ENCODE measurements at places on chromosomes 1 and 21.

GRCh38 chr1:204417074-204417997, 5.7 kb upstream of the PPP1R15B start:
- no peak for DNase-seq

DNA sequence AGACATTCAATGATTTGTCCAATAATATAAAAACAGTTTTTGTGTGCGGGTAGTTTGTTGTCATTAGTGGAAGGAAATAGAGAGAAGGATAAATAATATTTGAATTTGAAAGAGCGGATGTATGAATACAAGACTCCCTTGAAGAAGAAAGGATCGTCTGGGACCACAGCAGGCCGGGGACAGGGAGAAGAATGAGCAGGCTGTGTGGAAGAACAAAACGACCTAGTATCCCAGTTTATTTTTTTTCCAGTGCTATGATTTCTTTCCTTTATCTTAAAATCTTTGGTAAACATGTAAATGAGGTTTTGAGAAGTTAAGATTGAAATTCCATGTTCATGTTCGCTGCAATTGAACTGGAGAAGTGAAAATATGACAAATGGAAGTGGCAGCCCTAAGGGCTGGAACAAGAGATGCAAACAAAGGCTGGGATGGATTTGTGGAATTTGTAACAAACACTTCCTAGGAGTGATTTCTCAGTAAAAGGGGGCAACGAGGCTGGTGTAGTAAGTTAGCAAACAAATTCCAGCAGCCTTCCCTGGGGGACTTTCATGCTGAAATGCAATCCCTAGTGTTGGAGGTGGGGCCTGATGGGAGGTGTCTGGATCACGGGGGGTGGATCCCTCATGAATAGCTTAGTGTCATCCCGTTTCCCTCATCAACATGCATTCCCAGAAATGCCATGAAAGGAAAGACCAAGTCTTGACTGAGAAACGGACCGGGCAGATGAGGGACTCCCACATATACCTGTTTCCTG, 10.2 kb upstream of the IFI16 start:
- no peak for DNase-seq

DNA sequence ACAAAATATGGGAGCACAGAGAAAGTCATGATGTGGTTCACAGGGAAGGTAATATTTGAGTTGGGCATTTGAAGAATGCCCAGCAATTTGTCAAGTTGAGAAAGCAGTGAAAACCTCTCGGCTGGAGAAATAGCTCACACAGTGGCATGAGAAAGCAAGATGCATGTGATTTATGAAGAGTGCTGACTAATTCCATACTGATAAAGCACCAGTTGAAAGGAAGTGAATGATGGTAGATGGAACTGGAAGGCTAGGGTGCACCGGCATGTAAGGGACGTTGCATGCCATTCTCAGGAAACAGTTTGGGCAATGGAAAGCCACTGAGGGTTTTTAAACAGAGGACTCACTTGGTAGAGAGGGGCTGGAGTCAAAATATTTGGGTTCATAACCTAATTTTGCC, 53.5 kb upstream of the MTF2 start:
- no peak for DNase-seq

DNA sequence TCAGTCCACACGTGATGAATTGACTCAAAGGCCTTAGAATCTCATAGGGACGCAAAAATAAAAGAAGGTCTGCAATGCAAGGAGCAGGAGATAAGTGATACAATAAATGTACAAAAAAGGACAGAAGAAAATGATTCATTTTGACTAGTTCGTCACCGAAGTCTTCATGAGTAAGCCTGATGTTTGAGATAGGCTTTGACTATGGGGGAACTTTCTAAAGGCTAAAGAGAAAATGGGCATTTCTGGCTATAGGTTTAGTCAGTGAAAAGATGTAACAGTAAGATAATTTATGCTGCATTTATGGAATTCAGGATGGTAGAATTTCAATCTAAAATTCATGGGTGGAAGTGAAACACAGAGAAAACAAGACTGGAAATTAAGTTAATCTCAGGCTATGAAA, 163.0 kb downstream of the ADGRL4 start:
- no peak for DNase-seq

DNA sequence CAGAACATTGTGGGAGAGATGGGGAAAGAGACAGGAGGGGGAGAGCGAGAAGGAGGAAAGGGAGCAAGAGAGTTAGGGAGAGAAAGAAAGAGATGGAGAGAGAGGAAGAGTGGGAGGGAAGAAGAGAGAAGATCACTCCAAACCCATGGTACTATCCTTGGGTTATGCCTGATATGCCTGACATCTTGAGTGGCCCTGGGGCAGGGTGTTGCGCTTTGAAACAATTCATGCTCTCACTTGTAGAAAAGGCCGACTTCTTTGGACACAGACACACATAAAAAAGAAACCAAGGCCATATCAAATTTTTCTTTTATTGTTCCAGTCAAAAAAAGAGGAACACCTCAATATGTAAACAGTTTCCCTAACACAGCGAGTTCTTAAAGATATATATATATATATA, 240.5 kb downstream of the DYRK1A start:
- DNase-seq: no peak

DNA sequence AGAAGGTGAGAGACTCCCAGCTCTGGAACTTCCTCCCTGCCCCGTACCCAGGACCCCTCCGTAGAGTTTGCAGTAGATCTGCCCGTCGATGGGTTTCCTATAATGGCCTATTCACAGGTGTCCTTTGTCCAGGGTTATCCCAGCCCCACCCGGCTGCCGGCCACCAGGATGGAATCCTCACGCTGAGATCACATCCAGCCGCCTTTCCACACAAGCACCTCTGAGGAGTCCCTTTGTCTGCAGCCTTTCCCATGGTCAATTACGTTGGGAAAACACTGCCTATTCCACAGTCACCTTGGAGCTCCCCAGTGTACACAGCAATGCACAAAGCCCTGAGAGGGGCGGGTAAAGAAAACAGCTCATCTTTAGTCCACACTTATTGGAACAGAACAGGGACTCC, 190.0 kb upstream of the EDN2 start:
- DNase-seq: no peak

GRCh38 chr1:221237587-221237986, 358.3 kb downstream of the HLX start:
- DNase-seq: no peak

GRCh38 chr1:153400244-153400643, 9.4 kb upstream of the S100A8 start:
- no peak for DNase-seq

DNA sequence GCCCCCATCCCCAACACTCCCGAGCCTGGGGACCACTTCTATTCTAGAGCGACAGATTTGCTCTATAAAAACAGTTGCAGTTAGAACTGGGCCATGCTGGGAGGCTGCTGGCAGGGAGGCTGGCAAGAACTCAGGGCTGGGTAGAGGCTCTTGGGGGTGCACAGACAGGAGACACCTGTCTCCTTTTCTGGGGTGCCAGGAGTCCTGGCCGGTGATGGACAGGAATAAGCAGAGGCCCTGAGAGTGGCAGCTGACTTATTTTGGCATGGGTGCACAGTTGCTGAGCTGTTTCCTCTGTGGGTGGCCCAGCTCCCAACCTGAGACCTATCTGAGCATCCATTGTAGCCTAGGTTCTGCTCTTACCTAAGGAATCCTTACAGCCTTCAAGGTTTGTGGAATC, 39.2 kb upstream of the TMPRSS2 start:
- DNase-seq: no peak

DNA sequence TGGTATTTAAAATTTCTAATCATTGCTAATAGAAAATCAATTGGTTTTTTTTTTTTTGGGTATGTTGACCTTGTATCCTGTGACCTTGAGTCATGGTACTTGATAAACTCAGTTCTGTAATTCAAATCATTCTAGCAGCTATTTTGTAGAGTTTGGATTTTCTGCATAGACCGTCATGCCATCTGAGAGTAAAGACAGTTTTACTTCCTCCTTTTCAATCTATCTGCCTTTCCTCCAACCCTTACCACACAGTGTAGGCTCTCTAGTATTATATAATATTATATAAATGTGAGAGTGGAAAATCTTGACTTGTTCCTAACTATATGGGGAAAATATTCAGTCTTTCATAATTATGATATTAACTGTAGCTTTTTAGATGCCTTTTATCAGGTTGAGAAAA, 7.0 kb downstream of the TDRD5 start:
- peak; percentile 8 for DNase-seq

GRCh38 chr1:46133181-46133658, 791 bp upstream of the PIK3R3 start:
- DNase-seq: peak; percentile 74

DNA sequence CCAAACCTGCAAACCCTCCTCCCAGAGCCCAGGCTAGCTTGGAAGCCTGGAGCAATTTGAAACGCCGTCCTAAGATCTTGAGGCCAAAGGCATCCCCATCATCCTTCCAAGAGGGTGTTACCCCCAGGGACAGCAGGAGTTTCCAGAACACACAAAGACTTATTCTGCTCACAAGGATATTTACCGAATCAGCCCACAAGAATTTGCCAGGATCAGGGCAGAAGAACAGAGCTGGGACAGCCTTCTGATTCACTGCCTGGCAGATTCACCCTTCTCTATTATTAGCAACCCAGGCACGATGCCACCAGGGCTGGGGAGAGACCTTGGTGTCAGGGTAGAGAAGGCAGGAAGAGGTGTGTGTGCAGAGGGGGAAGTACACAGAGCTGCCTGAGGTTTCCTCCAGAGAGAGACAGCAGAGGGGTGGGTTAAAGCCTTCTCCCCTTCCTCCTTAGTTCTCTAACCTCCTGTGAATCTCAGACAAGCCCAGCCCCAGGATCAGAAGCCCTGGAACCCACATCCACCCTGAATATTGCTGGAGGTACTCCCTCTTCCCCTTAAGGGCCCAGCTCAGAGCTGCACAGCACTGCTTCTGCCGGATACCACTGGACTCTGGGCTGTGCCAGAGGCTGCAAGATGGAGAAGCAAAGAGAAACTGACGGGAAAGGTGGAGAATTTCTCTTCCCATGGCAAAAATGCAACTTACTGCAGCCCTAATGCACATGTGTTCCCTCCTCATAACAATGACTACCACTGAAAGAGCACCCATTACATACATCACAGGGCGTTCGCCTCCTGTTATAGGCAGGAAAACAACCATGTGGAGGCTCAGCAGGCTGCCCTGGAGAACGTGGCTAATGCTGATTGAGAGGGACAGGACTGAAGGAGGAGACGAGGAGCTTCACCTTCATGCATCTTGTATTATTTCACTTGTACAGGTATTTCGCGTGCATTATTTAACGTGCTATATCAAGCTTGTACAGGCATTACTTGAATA, 61.8 kb downstream of the ITPKB start:
- DNase-seq: no peak

DNA sequence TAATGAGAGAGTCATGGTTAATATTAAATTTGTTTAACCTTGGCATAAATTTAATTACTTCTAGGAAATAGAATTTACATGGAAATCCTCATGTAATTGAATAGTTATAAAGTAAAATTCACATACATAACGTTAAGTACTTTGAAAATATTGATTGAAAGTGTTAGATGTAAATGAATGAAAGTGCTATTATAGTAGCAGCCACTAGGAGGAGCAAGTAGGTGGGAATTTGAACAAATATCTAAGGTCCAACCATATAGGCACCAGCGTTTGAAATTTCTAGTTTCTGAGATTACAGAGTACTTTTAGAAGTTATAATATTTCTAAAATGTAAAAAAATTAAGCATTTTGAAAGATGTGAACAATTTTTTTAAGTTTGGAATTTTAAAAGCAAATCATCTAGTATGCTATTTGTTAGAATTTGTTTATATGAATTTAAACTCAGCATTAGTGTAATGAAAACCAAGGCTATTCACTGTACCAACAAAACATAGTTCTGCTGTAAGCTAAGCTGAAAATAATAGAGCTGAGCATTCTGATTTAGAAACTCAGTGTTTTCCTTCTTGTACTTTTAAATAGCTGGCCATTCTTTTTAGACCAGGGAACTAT, 3.3 kb downstream of the B3GALT2 start:
- peak; percentile 5 for DNase-seq

DNA sequence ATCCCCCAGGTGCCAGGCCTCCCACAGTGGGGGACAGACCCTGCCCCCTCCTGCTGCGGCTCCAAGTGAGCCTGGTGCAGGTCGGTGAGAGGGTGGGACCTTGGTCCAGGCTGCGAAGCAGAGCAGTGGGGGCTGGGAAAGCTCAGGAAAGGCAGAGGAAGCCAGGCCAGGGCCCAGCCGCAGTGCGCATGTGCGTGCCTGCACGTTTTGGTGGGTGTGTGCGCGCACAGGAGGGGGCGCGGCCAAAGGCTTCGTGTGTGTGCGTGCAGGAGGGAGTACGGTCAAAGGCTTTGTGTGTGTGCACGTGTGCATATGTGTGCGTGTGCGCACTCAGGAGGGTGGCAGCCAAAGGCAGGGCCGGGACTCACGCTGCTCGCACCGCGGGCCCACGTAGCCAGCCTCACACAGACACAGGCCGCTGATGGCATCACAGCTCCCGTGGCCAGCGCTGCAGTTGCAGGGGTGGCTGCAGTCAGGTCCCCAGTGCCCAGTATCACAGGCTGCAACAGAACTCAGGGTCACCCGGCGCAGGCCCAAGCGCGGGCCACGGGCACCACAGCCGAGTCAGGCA, 45.9 kb downstream of the ARHGEF16 start:
- DNase-seq: no peak

GRCh38 chr1:101298663-101299062, 61.8 kb downstream of the S1PR1 start:
- DNase-seq: no peak

DNA sequence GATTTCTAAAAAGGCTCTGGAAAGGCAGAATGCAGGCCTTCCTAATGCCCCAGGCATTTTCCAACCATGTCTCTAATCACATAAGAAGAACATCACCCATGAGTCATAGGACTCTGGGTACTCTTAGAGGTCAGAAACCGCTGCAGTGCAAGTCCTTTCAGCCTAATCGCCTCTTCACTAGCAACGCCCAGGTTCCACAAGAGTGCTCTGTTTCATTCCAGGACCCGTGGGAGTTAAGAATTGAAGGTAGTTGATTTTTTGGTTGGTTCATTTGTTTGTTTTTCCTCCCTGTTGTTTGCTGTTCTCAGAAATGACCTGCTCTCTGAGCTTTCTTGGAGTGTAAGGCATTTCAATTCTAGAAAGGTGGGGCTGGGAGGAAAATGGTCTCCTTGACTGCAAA, 123.2 kb downstream of the NR5A2 start:
- DNase-seq: peak; percentile 61

DNA sequence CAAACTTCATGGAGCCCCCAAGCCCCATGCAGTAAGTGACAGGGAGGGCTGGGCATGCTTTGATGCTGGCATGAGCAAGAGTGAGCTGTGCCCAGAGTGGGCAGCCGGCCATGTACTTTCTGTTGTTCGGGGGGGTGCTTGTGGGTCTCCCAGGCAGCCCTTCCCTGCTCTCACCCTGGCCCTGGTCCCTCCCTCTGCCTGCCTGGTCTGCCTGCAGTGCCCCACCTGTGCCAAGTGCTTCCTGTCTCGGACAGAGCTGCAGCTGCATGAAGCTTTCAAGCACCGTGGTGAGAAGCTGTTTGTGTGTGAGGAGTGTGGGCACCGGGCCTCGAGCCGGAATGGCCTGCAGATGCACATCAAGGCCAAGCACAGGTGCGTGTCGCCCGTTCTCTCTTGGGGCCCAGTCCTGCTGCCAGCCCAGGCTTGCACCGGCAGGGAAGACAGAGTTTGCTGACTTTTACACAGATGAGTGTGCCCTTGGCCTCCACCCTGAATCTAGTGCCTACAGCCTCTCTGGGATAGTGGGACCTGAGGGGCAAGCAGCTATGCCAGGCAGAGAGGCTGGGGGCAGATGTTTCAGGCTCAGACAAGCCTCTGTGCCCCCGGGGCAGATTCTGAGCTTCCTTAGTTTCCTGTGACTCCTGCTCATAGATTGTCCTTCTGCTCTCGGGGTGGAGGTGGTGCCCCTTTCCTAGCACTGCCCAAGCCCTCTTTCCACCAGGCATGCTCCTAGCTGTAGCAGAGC, 7.6 kb downstream of the ZBTB48 start:
- no peak for DNase-seq

GRCh38 chr21:14824126-14824525, 240.7 kb downstream of the NRIP1 start:
- no peak for DNase-seq

GRCh38 chr1:154326546-154327465, 1.5 kb downstream of the ATP8B2 start:
- no peak for DNase-seq

Measured in GM20000 (cell line).